NCI-H345 (cell line): ENCODE measurements at places on chromosomes 12 and 14.

GRCh38 chr12:119423285-119423684 lies 88.8 kb downstream of the CCDC60 start:
- no peak for DNase-seq

GRCh38 chr12:117805865-117806264 lies 162.9 kb downstream of the KSR2 start:
- no peak for DNase-seq

DNA sequence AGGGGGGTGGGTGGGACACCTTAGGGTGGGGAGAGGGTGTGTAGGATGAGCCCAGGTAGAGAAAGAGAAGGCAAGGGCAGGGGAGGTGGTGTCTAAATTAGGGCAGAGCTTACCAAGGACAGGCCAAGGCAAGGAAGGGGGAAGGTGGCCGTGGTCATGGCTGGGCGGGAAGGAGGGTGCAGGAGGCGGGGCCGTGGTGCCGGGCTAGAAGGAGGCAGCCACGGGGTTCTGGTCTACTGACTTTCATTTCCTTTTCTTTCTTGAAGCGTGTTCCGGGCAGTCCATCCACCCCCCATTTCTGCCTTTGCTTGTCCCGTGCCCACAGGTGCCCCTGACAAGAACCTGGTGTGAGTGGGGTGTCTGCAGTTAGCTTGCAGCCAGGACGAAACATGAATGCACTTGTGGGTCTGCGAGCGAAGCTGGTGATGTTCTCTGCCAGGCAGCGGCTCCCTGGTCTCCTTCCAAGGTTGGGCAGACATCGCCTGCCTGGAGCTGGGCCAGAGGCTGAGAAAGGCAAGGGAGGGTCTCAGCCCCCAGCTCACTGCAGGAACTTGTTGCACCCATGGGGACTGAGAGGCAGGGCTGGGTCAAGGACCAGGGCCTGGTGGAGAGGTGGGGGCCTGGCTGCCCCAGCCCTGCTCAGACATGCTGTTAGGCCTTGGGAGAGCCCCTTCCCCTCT lies 58.2 kb downstream of the KIF26A start:
- no peak for DNase-seq

GRCh38 chr12:5661811-5662210 lies 229.9 kb downstream of the NTF3 start:
- no peak for DNase-seq
